Aorta (tissue), 5 donors: ENCODE measurements at places on chromosomes 12 and 14. TPM values are rescaled to one million over a fixed set of nuclear protein-coding genes. Genes with fewer than 3 reads are reported as not detected.

DBX2 gene
- total RNA-seq = 0.19 TPM

TRPV4 gene
- total RNA-seq = 2.5 TPM

DCN gene
- total RNA-seq = 2,873 TPM

DNA sequence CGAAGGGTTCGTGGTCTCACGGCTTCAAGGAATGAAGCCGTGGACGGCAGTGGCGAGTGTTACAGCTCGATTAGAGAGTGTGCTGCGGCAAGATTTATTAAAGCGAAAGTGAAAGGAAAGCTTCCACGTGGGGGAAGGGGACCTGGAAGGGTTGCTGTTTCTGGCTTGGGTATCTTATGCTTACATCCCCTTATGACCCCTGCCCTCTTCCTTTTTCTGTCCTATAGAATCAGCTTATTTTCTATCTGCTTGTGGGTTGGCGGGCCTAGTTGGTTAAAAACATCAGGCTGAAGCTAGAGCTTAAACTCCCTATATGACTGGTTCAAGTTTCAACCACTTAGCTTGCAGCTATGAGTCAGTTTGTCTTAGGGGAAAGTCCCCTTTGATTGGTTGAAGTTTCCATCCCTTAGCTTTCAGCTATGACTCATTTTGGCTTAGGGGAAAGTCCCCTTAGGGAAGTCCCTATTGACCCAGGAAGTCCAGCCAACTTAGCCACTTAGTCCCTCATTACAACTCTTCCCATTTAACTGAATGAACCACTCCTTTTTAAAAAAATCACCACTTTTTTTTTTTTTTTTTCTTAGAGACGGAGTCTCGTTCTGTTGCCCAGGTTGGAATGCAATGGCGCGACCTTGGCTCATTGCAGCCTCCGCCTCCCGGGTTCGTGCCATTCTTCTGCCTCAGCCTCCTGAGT lies 1494.7 kb upstream of the TMEM132C start:
- DNase-seq = no peak

DNA sequence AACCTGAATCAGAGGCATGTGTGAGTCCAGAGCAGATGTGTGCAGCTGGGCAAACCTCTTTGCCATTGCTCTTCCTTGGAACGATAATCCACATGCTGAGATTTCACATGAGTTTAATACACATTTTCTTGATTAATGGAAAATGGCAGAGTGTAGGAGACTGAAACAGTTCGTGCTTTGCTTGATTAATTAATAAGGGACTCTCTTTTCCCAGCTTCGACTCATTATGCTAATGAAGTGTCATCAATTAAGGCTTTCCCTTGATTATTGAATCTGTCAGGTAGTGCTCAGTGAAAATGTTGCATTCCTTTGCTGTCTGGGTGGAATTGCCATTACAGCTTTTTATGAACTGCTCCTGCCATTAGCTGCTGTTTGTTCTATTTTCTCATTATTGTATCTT lies 487.7 kb upstream of the NOVA1 start:
- DNase-seq = no peak

GRCh38 chr12:14871247-14871646 lies 14.4 kb downstream of the MGP start:
- no peak for DNase-seq

DNA sequence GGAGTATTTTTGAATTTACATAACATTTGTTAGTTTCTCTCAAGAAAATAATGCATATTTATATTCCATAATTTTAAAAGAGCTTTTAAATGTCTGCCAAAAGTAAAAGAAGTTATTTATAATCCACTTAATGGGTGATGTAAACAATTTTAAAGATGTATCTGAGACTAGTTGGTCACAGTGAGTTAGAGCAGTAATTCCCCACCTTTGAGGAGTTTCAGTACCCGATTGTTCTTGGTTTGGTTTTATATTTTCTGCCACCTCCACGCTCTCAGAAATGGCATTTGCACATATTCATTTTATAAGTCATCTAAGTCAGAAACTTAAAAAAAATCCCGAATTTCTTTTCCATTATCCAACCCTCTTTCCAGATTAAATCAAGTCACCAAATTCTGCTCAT lies 153.2 kb downstream of the SLC35F4 start:
- DNase-seq = no peak

DNA sequence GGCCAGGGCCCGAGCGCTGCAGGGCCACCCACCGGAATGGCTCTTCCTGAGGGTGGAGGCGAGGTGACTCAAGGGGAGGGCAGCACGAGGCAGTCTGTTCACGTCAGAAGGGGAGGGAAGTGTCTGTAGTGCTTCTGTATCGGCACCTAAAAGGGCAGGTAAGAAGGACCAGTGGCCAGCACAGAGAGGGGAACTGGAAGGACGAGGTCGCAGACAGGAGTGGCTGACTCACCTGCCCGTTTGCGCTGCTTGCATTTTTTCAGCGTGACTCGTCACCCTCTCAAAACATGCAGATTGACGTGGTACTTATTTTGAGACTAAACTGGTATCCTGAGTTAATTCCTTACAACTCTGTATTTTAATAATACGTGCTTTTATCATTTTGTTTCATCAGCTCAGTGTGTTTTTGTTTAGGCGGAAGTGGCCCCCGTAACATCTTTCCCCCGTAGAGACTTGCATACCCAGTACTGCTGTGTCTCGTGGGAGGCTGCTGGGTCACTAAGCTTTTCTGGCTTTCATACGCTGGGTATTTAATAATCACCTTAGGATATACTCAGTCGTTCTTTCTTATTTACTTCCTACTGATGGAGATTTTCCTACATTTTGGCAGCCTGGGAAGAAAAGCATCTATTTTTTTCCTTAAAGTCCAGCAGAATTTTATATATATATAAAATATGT lies 26.4 kb downstream of the SFSWAP start:
- DNase-seq = no peak

GRCh38 chr12:51890133-51890464 lies 2.2 kb downstream of the ANKRD33 start:
- peak; percentile 23 for DNase-seq

DNA sequence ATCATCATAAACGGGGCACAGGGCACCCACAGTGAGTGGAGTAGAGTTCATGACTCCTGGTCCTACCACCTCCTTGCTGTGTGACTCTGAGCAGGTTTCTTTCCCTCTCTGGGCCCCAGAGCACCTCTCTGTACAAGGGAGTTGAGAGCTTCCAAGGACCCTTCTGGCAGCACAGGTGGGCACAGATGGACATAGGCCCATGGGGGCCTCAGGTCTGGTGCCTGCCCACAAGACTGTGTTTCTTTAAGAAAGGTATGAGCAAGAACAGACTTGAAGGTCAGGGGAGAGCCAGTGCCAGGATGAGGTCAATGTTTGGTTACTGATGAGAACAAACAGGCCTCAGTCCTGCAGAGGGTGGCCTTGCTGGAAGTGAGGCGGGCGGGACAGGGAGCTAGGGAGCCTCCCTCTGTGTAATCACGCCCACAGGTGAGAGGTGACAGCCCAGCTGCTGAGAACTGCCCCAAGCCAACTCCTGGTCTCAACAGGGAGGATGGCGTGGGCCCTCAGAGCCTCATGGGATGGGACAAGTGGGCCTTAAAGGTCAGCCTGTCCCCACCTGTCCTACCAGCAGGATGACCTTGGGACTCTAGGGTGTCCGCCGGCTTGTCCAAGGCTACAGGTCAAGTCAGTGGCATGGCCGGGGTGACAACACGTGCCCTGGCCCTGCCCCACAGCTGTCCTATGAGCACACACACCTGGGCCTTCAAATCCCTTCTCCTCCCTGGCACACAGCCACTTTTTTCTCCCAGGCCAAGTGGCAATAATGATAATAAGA lies 49.1 kb downstream of the CCDC85C start:
- DNase-seq = no peak

DNA sequence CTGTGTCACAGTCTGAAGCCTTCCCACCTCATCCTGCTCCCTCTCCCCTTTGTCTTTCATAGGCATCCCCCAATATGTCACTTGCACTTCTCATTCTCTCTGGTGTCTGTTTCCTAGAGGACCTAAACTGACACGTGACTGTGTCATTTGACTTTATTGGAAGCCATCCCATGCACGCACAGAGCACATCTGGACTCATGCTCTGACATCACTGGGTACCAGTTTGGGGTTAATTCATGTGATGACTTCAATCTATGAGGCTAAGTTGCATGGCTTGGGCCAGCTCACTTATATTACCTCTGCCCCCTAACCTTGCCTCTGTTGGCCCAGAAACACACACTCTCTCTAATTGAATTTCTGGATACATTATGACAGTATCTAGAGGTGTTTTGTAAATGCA lies 21.5 kb downstream of the PYGL start:
- no peak for DNase-seq
